ENCODE measurements at places on chromosomes 2 and 18. TPM values are rescaled to one million over a fixed set of nuclear protein-coding genes. Genes with fewer than 3 reads are reported as not detected.

CNDP1 gene
- total RNA-seq: not detected

KHK gene
- 1.6 TPM for total RNA-seq

CNRIP1 gene
- total RNA-seq: 67.9 TPM

SLC8A1 gene
- total RNA-seq: 47.0 TPM

GRCh38 chr2:79171348-79171958 is 11.9 kb upstream of the REG3A start:
- DNase-seq: no peak

DNA sequence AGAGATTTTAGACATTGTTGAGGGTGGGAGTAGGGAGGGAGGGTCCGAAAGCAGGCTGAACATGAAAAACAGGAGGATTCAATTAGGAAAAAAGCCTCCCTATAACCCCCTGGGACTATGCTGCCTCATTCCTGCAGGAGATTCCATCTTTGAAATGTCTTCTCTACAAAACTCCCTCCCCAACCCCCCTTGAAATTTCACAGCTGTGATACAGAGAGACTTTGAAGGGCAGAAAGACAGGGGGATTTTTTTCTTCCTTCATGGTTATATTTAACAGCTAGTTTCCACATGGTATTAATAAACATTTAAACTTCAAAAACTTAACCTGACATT is 57.6 kb downstream of the TRIB2 start:
- no peak for DNase-seq

DNA sequence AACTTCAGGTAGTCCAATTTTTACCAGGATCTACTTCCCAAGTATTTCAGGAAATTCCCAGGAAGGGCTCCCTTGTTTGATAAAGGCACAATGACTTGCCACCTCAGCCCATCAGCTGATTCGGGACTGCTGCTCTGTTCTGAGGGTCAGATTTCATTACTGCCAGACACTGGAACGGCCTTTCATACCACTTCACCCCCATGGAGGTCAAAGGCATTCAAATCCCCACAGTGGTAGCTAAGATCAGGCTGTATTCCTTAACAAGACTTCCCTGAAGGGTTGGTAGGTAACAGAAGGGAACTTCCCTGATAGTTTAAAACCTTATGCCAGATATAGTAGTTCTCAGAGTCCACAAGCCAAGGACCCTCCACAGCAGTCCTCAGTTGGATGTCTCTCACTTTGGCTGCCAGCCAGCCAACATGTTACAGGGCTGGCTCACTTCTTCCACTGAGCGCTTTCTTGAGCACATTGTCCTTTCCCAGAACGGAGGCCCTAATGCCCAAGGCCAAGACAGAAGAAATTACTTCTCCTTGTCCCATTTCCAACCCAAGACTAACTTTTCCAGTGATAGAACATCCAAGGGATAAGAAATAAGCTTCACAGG is 40.0 kb upstream of the GLS start:
- no peak for DNase-seq

GRCh38 chr2:39217192-39217550 is 26.6 kb downstream of the CDKL4 start:
- DNase-seq: no peak

- DNase-seq: no peak
Measured at GRCh38 chr2:221857719-221858118, 285.6 kb upstream of the EPHA4 start.

DNA sequence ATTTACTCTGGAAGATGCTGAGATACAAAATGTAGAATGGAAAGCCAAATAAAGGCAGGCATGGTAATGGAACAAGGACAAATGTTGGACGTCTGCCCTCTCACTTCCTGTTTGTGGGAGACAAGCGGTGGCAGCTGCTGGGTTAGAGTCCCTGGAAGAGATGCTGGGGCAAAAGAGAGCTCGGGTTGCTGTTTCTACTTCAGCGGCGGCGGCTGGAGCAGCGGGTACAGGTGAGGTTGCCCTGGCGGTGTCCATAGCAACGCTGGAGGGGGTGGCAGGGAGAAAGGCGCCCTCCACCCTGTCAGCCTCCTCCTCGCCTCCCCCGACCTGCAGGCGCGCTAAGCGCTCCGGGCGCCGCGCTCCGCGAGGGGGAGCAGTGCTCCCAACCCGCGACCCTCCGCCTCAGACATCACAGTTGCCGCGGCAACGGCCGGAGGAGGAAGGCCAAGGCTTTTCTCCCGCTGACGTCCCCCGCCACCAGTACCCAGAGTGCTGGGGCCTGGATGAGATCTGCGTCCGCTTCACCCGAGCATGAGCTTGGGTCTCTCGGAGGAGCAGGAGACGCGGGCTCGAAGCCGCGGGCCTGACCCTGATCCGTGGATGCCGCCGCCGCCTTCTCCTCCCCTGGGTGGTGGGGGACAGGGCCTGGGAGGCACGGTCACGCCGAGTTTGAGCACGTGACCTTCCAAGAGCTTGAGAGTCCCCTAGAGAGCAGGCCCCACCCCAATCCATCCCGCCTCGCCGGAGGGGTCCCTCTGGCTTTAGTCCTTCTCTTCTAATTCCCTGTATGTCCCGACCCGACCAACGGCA is 65.6 kb downstream of the NOL4 start:
- no peak for DNase-seq

DNA sequence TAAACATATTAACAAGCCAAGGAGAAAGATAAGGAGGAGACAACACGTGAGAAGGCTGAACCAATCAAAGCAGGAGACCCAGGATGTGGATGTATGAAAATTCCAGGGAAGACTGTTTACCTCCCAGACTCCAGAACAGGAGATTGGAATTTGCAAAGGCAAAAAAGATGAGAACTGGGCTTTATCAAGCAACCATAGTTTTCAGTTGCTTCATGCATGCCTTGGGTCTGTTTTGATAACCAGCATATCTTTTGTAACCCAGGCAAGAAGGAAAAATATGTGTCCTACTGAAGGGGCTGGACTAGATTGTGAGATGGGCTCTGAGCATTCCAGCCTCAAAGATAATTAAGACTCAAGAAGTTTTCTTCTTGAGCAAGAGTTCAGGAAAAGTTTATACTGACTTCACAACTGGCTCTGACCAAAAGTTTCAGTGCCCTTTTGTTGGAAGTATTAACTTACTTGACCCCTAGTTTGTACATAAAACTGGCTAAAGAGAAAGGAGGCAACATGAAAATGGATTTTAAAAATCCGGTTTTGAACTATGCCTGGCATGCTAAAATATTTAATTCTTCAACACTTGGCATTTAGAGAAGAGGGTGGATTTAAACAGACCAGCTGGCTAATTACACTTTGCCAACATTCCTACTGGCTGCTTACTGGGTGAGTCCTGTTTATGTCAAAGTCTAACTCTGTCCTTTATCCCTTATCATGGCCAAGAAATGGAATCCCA is 79.3 kb upstream of the CD28 start:
- no peak for DNase-seq

DNA sequence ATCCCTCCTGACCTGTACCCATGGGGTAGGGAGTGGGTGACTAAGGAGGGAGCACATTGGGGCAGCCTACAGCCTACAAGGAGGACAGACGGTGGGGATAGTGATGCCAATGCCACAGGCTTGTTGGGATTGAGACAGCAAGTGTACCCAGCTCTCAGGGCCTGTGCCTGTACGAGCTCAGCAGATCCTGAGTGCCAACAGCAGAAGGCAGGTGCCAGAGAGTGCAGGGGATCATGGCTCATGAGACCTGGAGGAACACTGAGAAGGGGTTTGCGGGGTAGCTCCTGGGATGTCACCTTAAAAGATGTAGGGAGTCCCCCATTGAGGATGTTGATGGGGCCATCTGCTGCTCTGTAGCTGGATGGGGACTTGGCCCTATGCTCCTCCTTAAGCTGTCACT is 10.3 kb upstream of the SNED1 start:
- DNase-seq: no peak

- DNase-seq: no peak
Measured at GRCh38 chr18:50791599-50792438, 28.0 kb downstream of the MRO start.

- no peak for DNase-seq
Measured at GRCh38 chr2:42792087-42792582, 248 bp downstream of the HAAO start.
